ENCODE measurements at places on chromosomes 1 and 21.

DNA sequence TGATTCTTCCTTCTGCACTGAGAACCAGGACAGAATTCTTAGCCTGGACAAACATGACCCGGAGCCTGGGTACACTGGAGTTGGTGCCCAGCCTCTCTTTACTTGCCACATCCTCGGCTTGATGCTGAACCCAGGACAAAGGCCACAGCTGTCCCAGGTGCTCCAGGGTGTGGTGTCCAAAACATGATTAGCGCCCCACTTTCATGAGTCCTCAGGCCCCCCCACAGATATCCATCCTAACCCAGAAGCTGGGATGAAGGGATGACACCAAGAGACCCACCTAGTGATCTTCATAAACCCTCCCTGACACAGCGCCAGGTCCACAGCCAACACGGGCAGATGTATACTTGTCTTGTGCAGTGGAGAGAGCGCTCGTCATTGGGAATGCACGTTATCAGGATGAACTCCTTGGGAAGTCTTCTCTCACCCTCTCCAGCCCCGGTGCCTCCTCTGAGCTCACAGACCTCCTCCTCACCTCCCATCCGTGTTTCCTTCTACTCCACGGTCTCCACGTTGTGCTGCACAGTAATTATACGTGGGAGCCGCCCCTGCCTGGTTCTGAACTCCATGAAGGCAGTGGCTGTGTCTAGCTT, 3.6 kb downstream of the ABCA4 start:
- no peak for DNase-seq

- DNase-seq, result no peak
These were observed 30.0 kb upstream of the C1orf185 start for GRCh38 chr1:51072043-51072439.

DNA sequence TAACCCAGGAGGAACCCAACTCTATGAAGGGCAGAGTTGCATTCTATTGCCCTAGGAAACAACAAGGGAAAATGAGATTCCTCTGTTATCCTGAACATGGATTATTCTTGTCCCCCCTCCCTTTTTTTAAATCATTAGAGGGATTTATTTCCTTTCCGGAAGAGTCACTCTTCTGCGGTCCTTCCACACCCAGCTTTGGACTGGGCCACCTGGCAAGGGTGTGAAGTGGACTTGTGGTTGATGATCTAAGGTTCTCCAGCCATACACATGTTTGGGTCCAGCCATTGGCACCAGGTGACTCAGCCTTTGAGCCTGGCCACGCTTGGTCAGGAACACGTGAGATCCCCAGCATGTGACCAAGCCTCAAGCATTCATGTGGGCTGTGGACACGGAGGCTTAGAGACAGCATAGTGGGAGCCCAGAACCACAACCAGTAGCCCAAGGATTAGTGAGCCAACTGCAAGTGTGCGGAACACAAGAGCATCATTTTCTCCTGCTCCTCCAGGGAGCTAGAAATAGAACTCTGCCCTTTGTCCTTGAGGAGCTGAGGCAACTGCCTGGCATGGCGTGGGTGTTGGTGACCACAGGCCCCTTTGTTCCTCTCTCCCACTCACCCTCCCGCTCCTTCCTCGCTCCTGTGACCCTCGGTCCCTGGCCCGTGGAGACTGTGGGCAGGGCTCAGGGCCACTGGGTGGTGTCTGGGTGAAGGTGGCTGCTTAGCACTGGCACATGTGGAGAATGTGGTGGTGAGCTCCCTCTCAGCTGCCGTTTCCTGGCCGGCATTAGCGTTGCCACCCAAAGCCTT, 50.1 kb downstream of the NENF start:
- peak; percentile 58 for DNase-seq

GRCh38 chr1:60118085-60118484, 44.5 kb upstream of the C1orf87 start:
- no peak for DNase-seq

- DNase-seq, result no peak
These were observed 45.8 kb downstream of the FOXD2 start for GRCh38 chr1:47483651-47484050.

DNA sequence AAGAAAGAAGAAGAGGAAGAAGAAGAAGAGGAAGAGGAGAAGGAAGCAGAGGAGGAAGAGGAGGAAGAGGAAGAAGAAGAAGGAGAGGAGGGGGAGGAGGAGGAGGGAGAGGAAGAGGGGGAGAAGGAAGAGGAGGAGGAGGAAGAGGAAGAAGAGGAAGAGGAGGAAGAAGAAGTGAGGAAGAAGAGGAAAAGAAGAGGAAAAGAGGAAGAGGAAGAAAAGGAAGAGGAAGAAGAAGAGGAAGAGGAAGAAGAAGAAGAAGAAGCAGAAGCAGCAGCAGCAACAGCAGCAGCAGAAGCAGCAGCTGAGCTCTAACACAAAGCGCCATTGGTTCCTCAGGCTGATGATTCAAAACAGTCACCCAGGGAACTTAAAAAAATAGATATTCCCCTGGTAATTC, 34.0 kb downstream of the DNAI4 start:
- DNase-seq, result no peak

- no peak for DNase-seq
These were observed 207.8 kb downstream of the DENND1B start for GRCh38 chr1:197567442-197567841.

GRCh38 chr1:203593723-203594122, 32.9 kb upstream of the ATP2B4 start:
- DNase-seq, result no peak

- no peak for DNase-seq
These were observed 1.7 kb downstream of the DYNLT4 start for GRCh38 chr1:44805311-44806024.

GRCh38 chr1:235635938-235636662, 13.5 kb downstream of the GNG4 start:
- DNase-seq, result no peak

DNA sequence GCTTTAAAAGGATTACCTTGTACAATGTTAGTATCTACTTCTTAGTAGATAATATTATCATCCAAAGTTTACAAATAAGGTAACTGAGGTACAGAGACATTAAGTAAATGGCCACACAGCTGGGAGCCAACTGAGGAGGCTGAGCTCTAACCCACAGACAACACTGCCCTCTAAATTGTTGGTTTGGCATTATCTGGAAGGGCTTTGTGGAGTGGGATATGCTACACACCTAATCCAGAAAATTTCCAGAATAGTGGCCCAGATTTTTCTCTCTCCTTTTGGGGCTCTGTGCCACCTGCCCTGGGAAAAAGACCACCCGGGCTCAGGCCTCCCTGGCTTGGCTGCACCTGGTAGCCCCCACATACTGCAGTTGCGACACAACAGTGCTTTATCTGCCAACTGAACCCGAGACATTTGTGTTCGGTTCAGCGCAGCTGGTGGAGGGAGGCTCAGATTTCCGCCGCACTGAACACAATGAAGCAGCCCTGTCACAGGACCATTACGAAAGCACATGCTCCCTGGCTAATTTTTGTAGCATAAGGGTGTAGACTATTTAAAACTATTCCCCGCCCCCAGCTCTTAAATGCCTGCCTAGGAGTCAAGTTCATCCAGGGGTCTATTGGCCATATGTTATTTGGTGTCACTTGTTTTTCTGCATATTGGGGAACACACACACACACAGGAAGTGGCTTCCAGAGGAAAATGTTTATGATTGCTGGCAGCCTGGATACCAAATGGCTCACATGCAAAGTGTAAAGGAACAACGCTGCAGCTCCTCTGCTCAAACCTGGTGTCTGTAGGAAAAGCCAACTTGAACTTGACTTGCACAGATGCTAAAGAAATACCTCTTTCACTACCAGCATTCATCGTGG, 92.3 kb upstream of the ESRRG start:
- DNase-seq, result no peak

DNA sequence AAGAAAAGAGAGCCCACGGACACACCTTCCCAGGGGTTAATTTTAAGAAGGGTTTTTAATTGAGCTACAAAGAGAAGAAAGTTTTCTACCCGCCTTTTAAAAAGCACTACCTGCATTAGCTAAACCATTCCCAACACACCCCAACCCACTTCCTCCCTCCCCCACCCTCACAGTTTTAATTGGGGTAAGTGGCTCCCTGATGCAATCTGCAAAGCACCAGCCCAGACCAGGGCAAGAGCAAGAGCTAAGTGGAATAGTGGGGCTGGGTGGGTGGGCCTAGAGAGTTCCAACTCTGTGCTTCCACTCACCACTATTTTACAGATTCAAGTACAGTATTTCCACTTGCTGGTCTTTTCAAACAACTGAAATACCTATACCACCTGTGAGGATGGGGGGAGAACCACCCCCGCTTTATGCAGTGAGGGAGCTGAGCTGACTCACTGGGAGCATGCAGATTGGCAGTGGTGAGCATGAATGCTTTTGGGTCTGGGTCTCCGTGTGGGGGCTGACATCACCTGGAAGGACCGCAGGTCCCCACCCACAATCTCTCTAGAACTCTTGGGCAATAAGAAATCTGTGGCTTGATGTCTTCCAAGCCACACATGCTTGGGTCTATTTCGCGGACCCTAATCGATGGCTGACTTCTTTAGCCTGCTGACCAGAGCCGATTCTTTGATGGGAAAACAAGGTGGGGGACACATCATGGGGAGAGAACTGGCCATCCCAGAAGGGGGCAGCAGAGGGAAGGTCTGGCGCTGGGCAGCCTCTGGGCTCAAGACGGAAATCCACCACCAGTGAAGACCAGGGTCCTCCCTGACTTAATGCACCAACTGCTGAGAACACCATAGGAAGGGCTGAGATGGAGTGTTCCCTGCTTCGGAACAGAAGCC, 95.5 kb downstream of the SSBP3 start:
- DNase-seq, result peak; percentile 29

- DNase-seq, result peak; percentile 52
These were observed 749 bp downstream of the IBA57 start for GRCh38 chr1:228166170-228166936.

- no peak for DNase-seq
These were observed 14.7 kb downstream of the ADCY10 start for GRCh38 chr1:167899253-167899681.

DNA sequence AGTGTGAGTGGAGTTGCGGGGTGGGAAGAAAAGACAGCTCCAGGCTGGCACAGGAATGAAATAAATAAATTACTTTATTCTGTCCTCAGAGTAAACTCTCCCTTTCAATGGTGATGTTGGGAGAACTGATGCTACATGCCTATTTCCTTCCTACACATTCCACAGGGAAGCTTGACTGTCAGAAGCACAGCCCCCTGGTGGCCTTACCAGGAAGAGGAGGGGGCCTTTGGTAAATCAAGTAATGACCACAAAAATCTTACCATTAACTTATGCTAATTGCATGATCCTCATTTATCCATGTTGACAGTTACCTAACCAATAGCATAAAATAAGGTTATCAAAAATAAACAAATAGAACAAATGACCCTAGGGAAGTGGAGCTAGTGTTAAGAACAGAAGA, 605.0 kb upstream of the PKN2 start:
- DNase-seq, result peak; percentile 13

- DNase-seq, result no peak
These were observed 21.8 kb downstream of the MMEL1 start for GRCh38 chr1:2611031-2611501.

DNA sequence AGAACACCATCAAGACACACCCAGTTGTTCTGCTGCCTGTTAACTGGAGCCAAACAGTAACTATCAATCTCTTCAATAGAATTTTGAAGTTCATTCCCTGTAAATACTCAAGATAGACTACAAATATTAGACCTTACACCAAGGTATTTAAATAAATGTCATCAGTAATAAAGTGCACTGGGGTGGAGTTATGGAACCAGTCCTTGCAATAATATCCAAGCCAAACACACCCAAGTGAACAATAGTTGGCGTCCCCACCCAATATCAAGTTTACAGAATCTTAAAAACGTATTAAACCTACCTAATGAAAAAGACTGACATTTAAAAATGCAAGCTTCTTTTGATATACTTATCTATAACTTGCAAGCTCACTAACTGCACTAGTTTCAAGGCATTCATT, 2.7 kb downstream of the SERBP1 start:
- DNase-seq, result no peak

GRCh38 chr1:37562984-37563383, 6.2 kb downstream of the DNALI1 start:
- no peak for DNase-seq

GRCh38 chr21:19899645-19900044, 1098.6 kb upstream of the NCAM2 start:
- DNase-seq, result no peak

DNA sequence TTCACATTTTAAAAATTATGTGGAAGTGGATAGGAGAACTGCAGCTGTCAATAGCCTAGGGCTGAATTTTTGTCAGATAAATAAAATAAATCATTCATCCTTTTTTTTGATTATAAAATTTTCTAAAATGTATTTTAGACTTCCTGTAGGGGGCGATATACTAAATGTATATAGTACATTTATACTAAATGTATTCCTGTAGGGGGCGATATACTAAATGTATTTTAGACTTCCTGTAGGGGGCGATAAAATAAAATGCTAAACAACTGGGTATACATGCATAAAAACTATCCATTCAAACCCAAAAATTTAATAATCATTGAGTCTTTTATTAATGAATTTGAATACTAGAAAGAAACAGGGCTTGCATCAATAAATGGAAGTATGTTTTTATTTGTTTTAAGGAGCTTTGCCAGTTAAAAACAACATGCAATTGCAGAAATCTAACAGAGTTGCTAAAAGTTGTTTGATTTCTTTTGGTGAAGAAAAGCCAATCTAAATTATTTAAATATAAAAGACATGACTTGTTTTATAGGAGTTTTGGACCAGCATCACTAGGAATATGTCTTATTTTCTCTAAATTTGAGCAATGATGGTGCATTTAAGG, 31.4 kb downstream of the CLCA1 start:
- no peak for DNase-seq

GRCh38 chr1:236090741-236091147, 25.9 kb upstream of the NID1 start:
- no peak for DNase-seq

DNA sequence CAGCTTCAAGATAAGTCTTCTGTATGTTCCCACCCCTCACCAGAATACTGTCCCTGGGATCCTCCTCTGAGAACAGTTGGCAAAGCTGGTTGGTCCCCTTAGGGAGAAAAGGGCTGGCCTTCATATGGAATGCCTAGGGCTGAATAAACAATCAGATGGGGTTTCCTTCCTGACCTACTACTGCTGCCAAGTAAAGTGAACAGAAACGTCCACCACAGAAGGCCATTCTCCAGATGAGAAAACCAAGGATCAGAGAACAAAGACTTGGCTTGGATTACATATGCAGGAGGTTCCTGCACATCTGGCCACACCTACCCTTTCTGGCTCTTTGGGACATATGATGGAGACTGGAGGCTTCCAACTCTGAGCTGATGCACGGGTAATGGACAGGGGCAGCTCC, 194.5 kb downstream of the HIVEP3 start:
- DNase-seq, result no peak

GRCh38 chr1:90512441-90512840, 204.7 kb downstream of the BARHL2 start:
- DNase-seq, result no peak
